ENCODE measurements at places on chromosomes 3 and 15.

DNA sequence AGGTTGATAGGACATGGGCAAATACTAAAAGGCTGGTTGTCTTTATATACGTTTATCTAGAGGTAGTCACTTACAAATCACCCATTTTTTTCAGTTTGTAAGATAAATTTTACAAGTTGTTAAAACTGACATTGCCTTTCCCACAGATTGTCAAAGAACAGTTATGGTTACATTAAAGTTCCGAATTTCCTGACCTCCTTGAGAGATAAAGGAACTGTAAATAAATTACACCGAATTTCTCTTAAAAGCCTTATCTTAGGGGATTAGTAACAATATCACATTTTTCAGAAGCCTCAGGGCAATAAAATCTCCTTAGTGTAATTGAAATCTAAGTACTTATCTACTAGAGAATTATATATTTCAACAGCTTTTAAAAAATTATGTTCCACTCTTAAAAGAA lies 49.5 kb downstream of the ZPLD1 start:
- DNase-seq = no peak

DNA sequence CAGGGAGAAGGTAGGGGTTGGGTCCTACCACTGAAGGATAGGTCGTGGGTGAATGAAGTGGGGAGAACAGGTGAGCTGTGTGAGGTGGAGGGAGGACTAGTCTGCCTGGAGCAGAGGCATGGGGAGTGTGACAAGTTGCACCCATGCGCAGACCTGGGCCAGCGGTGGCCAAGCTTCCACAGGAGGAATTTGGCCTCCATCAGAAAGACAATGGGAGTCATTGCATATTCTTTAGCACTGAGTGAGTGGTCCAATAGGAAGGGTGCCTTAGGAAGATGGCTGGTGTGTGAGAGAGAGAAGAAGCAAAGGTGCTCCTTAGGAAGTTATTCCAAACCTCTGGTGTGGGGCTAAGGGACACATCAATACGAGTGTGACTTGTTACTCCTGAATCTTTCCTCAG lies 191.1 kb downstream of the KCNAB1 start:
- no peak for DNase-seq

GRCh38 chr3:128231606-128232005 lies 78.3 kb downstream of the EEFSEC start:
- no peak for DNase-seq

DNA sequence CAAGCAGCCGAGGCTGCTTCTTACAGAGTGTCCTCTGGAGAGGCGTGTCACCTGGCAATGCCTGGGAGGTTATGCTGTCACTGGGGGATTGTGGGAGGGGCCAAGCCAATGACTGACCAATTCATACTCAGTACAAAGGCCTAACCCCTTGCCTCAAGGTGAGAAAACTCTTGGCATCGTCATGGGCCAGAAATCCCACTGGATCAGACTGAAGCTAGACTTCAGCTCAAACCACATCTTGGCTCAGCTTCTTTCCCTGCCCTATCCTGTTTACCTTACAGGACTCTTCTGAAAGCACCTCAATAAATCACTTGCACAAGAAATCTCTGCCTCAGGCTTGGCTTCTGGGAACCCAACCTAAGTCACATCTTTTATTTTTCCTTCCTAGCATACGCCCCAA lies 9.5 kb downstream of the ANAPC13 start:
- DNase-seq = no peak

DNA sequence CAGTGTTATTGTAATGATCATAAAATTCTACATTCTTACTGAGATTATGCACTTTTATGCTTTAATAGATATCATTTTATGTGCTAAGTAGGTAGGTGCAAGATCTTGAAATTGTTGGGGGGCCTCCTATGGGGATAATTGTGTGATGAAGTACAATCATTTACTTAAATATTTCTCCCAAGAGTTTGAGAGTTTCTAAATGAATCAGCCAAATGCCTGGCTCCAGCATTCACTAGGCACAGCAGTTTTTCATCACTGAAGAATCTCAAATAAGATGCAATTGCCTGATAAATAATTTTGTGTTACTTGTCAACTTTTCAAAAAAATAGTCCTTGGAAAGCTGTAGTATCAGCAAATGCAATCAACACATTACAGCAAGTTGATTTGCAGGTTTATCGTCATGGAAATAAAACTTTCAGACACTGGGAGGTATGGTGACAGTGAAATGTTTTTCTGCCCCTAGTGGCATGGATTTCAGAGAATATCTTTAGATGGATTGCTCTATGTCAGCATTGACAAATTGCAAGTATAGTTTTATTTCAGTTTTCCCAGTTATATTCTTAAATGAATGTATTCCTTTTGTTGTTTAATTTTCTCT lies 167.1 kb downstream of the NEK11 start:
- no peak for DNase-seq

- DNase-seq = no peak
These were observed 53.3 kb downstream of the ZNF385D start for GRCh38 chr3:21697707-21698106.

DNA sequence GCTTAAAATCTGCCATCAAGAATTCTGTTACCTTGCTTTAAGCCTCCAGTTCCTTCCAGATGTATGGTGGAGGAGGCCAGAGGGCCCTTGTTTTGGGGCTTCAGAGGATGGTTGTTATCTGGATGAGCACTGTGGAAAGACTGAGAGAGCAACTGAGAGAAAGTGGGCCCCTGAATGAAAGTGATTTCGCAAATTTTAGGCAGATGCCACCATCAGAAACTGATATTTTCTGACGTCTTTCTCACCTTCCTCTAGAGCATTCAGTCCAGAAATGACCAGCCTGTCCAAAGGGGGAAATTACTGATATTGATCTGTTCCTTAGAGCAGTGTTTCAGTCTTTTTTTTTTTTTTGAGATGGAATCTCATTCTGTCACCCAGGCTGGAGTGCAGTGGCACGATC lies 13.4 kb downstream of the B3GNT5 start:
- DNase-seq = no peak

DNA sequence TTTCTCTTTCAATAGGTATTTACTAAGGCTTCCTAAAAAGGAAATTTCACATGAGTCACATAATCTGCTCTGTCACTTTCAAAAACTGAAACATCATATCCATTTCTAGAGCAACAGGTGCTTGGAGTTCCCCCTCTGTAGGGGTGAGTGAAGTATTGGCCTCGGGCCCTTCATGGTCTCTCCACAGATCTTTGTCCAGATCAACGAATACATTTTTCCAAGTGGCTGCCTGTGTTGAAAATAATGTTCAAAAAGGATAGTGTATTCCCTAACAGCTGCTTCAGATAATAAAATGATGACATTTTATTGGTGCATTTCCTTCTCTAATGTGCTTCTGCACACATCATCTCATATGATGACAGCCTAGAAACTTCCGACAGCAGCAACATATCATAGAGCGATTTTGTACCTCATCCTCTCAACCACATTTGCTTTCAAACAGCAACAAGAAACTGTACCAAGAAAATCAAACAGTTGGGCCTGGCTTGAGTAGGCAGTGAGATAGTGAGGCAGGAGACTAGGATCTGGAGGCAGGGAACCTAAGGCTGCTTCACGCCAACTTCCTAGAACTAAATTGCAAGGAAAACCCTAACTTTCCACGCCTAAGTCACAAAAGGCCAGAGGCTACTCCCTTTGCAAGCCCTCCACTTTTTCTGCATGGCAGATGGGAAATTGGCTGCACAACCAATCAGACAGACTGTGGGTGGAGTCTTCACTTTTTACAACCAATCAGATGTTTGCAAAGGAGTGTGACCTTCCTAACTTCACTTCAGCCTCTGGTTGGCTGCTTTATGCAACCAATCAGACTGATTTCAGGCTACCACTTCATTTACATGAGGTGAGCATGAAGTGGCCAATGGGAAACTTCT lies 340.2 kb downstream of the LRRC3B start:
- no peak for DNase-seq

GRCh38 chr3:102176333-102177050 lies 258.3 kb upstream of the ZPLD1 start:
- no peak for DNase-seq

DNA sequence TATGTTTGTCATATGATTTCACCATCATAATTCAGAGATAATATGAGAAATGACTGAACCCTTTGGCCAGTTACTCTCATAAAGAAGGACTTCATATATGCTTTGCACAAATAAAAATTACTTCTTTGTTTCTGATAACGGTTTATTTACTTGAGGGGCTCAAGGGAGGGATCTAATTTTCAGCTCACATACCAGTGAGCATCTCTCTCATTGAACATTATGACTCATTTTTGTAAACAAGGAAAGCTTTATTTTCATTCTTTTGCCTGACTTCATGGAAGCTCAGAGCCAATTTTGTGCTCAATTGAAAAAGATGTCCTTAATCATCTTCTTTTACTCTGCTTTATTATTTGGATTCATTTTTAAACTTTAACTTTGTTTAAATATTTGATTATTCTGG lies 5.8 kb downstream of the NLGN1 start:
- DNase-seq = no peak

GRCh38 chr3:187902936-187903335 lies 157.7 kb upstream of the BCL6 start:
- no peak for DNase-seq

DNA sequence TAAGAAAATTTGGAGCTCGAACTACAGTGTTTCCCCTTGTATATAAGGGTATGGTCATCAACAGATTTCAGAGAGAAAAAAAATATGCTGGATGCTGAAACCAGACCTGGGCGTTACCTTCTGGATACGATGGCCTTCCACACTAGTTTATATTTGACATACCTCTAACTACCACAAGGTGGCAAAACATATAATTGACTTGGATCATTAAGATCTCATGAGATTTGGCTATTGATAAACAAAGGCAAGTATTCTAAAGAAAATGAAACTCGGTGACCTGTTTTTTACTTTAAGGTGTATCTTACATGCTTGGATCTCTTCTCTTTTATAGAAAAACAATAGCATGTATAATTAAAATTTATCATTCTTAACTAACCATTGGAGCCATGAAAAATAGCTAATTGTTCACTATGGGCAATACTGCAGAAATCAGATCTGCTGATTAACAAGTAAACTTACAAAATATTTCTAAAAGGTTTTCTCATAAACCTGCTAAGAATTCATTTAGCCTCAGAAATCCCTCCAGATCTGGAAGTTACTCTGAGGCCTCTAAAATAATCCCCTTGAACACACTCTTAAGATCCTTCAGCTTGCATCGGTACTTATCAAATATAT lies 300.6 kb upstream of the KCNH8 start:
- peak; percentile 13 for DNase-seq

DNA sequence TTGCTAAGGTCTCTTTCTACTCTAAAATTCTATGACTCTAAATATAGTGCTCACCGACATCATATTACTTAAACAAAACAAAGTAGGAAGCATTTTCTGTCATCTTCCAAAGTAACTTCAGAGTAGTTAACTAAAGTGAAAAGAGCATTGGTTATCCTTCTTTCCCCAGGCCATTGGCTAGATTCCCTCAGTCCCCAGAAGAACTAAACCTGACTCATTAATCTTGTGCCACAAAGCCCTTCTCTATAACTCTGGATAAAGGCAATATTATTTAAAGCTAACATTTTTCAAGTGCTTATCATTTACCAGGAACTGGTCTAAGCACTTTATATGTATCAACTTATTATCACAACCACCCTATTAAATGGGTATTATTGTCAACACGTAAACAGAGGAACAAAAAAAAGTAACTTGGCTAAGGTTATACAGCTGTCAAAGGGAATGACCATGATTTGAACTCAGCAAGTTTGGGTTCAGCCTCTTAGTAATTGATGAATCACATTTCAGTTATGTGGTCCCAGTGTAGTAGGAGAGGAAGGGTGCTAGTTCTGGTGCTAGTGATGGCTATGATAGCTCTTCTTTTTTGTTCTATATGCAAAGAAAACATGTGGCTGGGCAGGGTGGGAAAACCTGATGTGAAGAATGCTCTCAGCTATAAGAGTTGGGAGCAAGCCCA lies 304.9 kb downstream of the FGF12 start:
- DNase-seq = no peak

GRCh38 chr3:148360051-148360450 lies 337.7 kb upstream of the AGTR1 start:
- no peak for DNase-seq

DNA sequence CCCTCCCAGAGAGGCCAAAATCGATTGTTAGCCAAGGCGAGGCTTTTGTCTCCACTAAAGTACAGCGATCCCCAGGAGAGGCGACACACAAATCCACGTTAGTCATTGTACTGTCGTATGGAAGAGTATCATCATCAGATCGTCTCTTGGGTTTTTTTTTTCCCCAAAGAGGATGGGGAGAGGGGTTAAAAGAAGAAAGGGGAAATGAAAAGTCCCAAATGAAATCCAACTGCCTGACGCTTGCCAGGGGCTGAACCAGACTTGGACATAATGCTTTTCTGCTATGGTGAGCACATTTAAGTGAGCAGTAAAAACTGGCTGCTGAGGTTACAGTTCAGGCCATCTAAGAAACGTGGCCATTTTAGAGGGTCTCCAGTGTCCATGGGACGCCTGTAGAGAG lies 37.9 kb upstream of the CTSH start:
- DNase-seq = no peak

- no peak for DNase-seq
These were observed 187.7 kb upstream of the CMC1 start for GRCh38 chr3:28053759-28054158.

DNA sequence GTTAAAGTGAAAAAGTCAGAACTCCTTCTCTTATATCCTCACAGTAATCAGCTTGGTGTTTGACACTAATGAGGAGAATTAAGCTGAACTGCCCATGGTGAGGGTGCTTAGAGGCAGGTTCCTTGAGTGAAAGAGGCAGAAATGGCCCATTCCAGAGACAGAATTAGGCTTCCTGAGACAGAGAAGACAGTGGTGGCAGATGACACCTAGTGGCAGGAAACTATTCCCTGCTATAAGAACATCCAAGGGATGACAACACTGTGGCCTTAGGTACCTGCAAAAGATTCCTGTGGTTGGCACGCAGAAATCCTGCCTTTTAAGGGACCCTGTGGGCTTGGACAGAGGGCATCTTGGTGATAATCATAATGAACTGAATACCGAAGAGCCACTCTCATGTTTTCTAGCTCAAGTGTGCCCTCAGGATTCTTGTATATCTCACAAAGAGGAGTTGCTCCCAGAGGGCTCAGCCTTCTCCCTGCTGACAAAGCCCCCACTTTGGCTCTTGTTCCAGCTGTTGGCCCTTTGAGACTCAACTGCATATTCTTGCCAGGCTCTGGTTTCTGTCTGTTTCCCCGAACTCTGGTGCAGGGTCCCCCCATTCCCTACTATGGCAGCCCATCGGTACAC lies 56.0 kb downstream of the KBTBD12 start:
- DNase-seq = no peak

- no peak for DNase-seq
These were observed 256.1 kb upstream of the ARPP21 start for GRCh38 chr3:35383216-35383615.

GRCh38 chr3:96017556-96017955 lies 796.8 kb upstream of the EPHA6 start:
- no peak for DNase-seq

GRCh38 chr3:101240719-101241399 lies 79.5 kb downstream of the IMPG2 start:
- DNase-seq = no peak

- no peak for DNase-seq
These were observed 117.8 kb upstream of the IGF1R start for GRCh38 chr15:98530570-98530969.

DNA sequence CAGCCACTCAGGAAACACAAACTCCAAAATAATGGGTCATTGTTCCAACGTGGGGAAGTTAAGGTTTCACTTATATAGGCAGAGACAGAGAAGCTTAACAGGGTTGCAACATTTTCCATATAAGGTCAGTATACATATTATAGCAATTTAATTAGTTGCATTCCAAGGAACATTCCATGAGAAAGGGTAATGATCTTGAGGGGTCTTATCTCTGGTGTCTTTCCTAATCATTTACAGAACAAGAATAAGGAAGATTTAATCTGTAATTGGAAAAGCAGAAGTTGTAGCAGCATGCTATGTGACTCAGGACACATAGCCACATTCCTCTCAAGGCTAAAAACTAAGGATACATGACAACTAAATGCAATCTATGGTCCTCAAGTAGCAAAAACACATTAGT lies 4.9 kb downstream of the MNS1 start:
- DNase-seq = no peak

Measured in stimulated activated naive CD4-positive, alpha-beta T cell (primary cell).